ENCODE measurements at places on chromosomes 1 and 21.

DNA sequence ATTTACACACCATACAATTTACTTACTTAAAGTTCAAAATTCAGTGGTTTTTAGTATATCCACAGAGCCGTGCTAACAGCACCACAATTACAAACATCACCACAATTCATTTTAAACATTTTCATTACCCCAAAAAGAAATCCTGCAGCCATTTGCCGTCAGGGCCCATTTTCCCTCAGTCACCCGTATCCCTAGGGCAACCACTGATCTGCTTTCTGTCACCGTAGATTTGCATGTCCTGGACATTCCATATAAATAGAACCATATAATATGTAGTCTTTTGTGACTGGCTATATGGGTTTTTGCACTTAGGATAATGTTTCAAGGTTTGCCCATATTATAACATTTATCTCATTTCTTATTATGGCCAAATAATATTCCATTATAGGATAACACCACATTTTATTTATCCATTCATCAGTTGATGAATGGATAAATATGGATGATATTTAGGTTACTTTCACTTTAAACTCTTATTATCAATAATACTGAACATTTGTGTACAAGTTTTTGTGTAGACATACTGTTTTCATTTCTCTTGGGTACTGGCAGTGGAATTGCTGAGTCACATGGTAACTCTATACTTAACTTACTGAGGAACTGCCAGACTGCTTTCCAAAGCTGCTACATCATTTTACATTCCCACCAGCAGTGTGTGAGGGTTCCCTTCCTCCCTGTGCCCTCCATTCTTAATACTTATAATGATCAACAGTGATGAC lies 68.9 kb downstream of the ST3GAL3 start:
- DNase-seq: no peak

GRCh38 chr1:201460814-201461644 lies 8.0 kb downstream of the PHLDA3 start:
- no peak for DNase-seq

- DNase-seq: no peak
Observed at GRCh38 chr1:84704872-84705417, 14.7 kb upstream of the SSX2IP start.

DNA sequence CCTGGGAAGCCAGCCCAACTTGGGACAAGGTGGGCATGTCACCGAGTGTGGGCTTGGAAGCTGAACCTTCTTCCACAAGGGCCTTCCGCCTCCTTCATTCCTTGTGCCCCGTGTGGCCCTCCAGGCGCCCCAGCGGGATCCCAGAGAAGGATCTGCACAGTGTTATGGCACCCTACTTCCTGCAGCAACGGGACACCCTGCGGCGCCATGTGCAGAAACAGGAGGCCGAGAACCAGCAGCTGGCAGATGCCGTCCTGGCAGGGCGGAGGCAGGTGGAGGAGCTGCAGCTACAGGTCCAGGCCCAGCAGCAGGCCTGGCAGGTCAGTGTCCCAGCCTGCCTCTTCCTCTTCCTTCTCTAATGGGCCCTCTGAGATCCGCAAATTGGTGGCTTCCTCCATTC lies 5.8 kb upstream of the BGLAP start:
- DNase-seq: no peak
